HT1080 (cell line): ENCODE measurements at places on chromosomes 11 and 22.

GRCh38 chr11:119168471-119169281 is at the start of gene NLRX1:
TSS of gene NLRX1 (plus strand) at chr11:119168725. CDS start at chr11:119171404, 2,679 bp downstream.
- peak; percentile 68 for DNase-seq

DNA sequence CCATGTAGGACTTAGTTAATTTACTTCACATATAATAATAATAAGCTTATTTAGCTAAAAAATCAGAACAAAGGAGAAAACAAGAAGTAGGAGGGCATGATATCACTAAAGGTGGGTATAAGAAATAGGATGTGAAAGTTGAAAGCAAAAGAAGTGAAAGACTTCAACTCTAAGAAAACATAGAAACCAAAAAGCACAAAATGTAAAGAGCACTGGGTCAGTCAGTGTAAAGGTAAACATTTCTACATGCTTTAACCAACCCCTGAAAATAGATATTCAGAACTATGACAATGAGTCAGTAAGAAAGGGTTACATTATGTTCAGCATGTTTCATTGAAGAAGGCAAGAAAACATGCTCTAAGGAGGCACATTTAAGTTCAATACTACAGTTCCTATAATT is 298.8 kb downstream of the SWAP70 start:
- DNase-seq: no peak

- DNase-seq: peak; percentile 23
These were observed at the start of gene TTLL12 for GRCh38 chr22:43186272-43187170. TSS of gene TTLL12 (minus strand) at chr22:43187134. CDS start at chr22:43187069, 65 bp downstream.

- no peak for DNase-seq
These were observed 73.0 kb downstream of the C2CD3 start for GRCh38 chr11:74097686-74098237.

DNA sequence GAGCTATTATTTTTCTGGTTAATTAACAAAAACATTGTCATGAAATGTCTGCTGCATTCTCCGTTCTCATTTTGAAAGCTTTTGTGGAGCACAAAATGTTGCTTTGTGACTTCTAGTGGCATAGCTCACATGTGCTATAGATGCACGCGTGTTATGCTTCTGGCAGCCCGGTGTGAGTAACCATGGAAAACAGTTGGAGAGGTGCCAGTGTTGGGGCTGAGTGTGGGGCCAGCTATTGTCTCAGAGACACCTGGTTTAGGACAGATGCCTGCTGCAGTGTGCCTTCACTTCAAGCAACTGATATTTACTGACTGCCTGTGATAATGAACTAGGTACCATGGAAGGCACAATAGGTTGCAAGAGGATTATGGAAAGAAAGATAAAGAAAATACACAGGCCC is 760.6 kb downstream of the NTM start:
- DNase-seq: no peak

GRCh38 chr22:18012531-18012930 is 11.8 kb downstream of the MICAL3 start:
- DNase-seq: peak; percentile 38

GRCh38 chr11:33691066-33691864 is 9.4 kb downstream of the C11orf91 start:
- DNase-seq: no peak

- DNase-seq: no peak
These were observed 93.5 kb upstream of the ANO1 start for GRCh38 chr11:69984457-69985261.

GRCh38 chr11:23765682-23766252 is 731.1 kb upstream of the LUZP2 start:
- peak; percentile 26 for DNase-seq

DNA sequence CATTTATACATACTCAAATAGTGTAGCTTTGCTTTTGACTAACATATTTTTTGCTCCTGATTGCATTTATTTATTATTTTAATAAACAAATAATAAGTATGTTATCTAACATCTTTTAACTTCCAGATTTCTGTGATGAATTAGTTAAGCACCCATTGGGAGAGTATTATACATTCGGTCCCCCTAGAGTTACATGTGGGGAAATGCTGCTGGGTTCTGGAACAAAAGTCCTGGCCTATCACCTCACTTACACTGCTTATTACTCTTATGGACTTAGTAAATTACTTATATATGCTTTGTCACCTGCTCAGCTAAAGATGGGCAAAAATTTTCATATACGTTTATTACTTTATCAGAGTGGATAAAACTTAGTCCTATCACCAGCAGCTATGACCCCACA is 1163.0 kb downstream of the FAM181B start:
- no peak for DNase-seq

- no peak for DNase-seq
These were observed 1.1 kb upstream of the PDGFD start for GRCh38 chr11:104165014-104165413.

DNA sequence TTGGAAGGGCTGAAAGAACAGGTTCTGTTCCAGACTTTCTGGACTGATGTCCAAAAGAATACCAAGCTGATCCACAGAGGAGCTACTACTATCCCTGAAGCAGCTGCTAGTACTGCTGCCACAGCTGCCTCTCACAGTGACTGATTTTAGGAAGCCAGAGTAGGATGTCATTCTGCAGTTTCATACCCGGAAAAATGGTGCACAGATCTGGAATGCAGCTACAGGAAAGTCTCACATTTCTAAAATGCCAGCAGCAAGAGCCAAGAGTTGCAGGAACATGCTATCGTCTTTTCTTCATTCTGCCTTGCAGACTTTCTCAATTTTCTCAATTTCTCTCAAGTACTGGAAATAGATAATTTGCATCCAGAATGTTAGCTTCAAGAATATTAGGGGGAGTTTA is 19.4 kb upstream of the CCDC179 start:
- DNase-seq: peak; percentile 4

DNA sequence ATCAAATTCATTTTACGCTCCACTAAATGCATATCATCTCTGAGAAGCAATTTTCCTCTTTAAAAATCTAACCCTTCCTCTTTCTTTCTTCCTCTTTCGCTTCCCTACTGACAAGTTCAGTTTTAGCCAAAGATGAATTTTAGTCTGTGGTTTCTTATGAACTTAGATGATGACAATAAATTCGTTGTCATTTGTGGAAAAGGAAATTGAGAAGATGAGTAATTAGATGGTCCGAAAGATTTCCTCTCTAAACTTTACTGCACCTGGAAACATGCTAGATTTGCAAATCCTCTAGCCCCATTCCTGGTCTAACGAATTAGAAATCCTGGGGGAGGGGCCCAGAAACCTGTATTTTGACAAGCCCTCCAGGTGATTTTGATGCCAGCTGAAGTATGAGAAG is 855.4 kb upstream of the CHORDC1 start:
- no peak for DNase-seq

- no peak for DNase-seq
These were observed 5.6 kb downstream of the CHST1 start for GRCh38 chr11:45659818-45660160.

- DNase-seq: no peak
These were observed 4.2 kb downstream of the FIBP start for GRCh38 chr11:65883786-65884715.

DNA sequence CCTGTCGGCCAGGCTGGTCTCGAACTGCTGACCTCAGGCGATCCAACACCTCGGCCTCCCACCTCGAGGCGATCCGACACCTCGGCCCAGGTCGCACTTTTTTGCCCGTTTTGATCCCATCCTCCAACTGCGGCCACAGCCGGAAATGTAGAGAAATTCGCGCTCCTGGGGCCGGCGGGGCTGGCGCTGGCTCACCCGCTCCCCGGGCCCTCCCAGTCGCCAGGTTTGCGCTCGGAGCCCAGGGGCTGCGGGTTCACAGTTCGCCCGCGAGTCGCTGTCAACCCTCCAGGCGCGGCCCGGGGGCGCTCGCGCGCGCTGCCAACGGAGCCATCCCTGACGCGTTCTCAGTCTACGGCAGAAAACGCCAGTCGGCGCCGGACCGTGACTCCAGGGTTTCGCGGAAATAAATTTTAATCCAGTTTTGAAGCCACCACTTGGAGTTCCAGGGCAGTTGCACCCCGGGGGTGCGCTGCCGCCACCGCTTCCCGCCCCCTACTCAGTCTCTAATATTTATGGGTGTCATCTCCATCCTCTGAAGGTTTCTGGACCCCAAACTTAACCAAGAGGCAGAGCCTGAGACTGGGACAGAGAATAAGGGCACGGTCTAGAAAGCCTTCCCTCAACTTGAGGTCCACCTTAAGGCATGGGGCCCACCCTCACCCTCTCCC is 1.5 kb upstream of the KLHDC7B start:
- no peak for DNase-seq
